ENCODE measurements at places on chromosomes 11 and 22.

- no peak for DNase-seq
Measured at GRCh38 chr11:76683161-76684095, 12.9 kb upstream of the LRRC32 start.

DNA sequence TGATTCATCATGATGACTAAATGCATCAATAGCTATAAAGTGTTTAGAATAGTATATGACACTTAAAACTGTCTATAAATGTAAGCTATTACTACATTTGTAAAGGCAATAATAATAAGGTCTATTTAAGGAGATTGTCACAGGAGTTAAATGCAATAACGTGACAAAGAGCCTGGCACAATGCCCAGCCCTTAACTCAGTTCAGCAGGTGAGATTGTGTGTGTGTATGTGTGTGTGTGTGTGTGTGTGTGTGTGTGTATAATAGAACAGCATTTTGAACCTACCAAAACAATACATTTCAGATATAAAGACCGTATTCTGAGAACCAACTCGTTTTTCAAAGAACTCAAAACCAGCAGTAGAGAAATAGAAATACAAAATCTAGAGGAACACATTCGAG lies 177.5 kb downstream of the MYO18B start:
- no peak for DNase-seq

DNA sequence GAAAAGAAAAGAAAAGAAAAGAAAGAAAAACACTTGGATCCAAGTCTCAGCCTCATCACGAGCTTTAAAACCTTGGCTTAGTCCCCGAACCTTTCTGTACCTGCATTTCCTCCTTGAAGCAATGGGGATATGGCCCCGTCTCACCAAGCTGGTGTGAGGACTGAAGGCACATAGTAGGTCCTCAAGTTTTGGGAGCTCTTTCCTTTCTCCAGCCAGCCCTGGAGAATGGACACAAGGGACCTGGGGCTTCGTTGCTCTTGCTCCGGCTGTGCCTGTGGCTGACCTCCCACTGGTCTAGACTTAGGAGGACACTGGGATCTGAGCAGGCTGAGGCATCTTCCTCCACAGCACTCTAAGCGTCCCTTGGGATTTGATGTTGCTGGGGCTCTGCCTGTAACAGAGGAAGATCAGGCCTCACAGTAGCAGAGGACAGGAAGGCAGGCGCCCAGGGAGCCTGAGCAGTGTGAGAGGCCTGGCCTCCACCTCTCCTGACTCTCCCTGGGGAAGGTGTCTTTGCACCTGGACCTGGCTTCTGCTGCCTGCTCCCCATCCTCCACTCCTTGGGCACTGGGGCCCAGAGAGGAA lies 32.8 kb downstream of the KCNC1 start:
- DNase-seq, result no peak

DNA sequence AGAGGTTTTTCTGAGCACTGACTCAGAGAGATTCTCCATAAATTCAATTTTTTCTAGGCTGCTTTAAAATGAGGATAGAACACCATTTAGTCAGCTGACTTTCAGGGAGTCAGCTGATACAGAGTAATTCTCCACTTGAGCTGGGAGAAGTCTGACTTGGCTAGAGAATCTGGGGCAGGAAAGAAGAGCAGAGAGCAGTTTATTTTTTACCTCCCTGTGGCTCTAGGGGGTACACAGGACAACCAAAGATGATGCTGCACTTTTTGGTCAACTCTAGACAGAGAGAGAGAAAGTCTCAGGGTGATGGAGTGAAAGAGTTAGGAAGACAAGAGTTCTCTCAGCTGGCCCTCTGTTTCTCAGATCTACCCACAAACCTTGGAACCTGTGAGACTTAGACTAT lies 67.3 kb upstream of the EED start:
- DNase-seq, result no peak
